ENCODE measurements at places on chromosomes 6 and 20.

DNA sequence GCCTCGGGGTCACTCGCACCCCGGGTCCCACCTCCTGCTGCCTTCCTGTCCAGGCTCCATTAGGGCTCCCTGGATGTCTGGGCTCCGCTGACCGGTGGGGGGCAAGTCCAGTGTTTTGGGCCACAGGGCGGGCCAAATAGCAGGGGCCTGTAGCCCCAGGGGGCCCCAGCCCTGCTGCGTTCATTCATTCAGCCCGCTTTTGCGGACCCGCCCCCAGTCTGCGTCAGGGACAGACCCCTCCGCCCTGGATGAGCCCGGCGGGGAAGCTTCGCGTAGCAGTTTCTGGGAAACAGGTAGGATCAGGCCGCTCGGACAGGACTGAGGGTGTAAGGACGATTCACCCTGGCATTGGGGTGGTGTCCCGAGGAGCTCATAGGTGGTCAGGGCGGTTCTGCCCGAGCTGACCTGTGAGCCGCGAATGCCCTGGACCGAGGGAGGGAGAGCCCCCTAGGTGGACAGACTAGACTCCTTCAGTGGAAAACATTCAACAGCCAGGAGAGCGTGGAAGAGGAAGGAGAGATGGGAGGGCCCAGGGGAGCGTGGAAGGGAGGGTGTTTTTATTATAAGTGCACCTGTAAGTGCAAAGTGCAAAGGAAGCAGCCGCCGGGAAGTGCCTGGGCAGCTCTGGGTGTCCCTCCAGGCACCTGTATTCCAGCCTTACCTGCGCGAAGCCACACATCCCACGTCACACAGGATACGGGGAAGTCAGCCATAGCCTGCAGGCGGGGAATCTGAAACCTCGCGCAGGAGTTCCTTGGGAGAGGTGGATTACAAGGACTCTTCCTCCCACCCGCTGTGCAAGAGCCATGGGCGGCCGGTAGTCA, 662 bp downstream of the ENTPD6 start:
- no peak for DNase-seq

GRCh38 chr6:131685266-131685780, 15.9 kb downstream of the OR2A4 start:
- no peak for DNase-seq

DNA sequence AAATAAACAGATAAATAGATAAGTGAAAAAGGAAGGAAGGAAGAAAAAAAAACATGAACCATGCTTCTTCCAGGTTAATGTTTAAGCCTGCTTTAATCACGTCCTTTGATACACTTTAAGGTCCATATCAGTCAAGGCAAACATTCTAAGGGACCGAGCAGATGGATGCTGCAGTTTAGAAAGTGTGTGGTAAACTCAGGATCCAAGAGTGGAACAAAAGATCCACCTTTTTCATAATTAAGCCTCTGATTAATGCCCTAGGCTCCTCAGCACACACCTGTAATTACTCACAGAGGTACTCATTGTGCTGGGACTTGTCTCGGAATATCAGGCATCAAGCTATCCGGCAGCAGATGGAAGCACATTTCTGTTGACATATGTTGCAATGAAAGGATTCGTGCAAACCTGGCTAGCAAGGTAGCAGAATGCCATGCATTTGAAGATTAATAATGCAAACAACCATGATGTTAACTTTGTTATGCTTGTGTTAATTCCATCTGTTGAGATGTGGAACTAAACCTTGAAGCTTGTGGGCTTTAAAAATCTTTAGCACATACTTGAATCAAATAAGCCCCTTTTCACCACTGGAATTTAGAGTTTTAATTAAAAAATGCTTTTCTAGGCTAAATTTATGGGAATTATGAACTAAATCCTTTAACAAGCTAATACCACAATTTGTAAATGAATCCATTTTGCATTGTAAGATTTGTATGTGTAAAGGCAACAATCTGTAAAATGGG, 163.7 kb downstream of the RALGAPA2 start:
- no peak for DNase-seq

DNA sequence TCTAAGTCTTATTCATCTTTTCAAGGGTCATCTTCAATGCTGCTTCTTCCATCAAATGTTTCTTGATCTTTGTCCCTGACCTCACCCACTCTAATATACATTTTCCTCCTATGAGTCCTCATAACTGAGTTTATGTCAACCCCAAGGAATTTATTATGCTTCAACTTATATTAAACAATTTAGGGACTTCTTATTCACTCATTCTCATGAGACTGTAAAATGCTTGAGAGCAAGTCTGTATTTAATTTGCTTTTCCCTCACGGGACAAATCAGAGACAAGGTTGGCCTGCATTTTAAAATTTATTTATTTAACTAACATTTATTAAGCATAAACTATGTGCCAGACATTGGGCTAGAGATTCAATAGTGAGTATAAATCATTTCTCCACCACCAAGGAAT, 312.0 kb upstream of the NT5E start:
- DNase-seq, result no peak
